Left lobe of liver (tissue), 2 donors: ENCODE measurements at places on chromosomes 2 and 18. TPM values are rescaled to one million over a fixed set of nuclear protein-coding genes. Genes with fewer than 3 reads are reported as not detected.

GRCh38 chr2:148646231-148646559 lies 1.6 kb downstream of the EPC2 start:
- DNase-seq: no peak

GRCh38 chr18:62347089-62347506 lies 22.0 kb downstream of the TNFRSF11A start:
- no peak for DNase-seq

DNA sequence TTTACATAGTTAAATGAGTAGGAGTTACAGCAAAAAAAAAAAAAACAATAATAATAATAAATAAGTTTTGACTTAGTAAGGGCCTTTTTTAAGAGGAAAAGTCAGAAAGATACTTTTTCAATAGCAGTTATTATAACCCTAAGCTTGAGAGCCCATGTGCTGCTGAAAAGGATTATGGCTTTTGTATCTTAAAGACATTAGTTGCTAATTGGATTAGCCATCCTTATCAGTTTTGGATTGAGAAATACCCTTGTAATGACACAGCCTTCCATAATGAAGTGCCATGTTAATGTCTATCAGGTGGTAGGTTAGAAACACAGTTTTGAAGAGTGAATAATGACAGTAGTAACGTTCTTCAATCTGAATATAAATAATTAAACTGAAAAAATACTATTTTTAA lies 554.0 kb downstream of the RIT2 start:
- no peak for DNase-seq

GRCh38 chr18:63187791-63188460 lies 131.6 kb downstream of the BCL2 start:
- DNase-seq: no peak

- DNase-seq: no peak
Measured at GRCh38 chr2:127124426-127124825, 17.5 kb upstream of the BIN1 start.

DNA sequence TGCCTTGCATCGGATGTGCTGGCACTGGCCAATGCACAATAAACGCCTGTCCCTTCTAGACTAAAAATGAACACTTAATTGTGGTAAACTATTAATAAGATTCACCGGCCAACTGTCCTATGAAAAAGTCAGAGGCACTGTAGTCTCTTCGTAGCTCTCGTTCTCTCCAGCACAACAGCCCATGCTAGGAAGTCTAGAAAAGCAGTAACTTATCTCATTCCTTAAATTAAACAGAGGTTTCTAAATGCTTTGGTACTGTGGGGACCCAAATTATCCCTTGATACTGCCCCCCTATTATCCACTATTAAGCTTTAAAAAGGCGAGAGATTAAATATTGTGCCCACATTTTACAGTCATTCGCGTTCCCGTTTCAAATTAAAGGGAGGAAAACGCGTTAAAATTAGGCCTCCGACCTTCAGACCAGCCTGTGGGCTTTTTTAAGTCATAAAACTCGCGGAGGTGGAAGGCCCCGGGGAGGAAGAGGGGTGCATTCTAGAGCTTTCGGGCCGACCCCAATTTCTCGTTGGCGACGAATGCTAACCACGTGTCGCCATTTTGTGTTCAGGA lies 1.5 kb upstream of the PCBP1 start:
- DNase-seq: no peak

- no peak for DNase-seq
Measured at GRCh38 chr2:168035458-168035857, 211.9 kb downstream of the STK39 start.

DNA sequence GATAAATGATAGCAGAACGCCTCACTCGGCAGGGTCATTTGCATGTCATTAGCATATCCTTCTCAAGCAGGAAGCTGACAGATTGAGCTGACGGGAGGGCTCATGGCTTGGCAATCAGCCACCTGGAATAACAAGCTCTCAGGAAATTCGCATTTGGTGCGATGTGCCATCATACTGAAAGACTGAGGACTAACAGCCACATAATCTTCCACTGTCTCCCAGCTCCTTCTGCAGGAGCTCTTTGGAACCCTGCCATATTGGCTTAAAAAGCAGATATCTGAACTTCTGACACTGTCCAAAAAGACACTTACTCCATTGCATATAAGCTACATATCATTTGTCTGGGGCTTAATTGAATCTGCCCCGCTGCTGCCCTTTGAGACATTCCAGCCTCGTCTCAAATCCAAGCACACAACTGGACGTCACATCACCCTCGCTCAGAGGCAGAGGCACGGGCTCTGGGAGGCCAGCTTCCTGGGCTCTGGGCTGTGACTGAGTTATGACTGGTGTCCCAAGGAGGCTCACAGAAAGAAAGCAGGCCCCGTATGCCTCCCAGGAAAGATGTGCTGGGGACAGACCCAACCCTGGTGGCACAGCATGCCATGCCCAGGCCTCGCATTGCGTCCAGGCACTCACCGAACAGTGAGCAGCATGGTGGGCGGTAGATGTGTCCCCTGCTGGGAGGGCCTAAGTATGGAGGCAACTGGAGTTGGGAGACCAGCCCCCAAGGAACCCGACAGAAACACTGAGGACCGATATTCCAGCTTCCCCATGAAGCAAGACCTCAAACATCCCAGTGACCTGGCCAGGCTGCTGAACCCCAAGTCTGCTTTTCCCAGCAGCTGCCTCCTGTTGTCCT lies 228.0 kb downstream of the ATAD2B start:
- DNase-seq: peak; percentile 44

- DNase-seq: no peak
Measured at GRCh38 chr18:78154444-78154843, 825.2 kb upstream of the SALL3 start.

- no peak for DNase-seq
Measured at GRCh38 chr18:55142410-55142809, 183.1 kb upstream of the CCDC68 start.

DNA sequence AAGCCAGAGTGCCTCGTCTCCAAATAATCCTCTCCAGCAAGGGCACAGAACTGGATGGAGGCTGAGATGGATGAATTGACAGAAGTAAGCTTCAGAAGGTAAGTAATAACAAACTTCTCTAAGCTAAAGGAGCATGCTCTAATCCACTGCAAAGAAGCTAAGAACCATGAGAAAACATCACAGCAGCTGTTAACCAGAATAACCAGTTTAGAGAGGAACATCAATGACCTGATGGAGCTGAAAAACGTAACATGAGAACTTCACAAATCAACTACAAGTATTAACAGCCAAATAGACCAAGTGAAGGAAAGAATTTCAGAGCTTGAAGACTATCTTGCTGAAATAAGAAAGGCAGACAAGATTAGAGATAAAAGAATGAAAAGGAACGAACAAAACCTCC lies 32.3 kb downstream of the WDPCP start:
- no peak for DNase-seq

DNA sequence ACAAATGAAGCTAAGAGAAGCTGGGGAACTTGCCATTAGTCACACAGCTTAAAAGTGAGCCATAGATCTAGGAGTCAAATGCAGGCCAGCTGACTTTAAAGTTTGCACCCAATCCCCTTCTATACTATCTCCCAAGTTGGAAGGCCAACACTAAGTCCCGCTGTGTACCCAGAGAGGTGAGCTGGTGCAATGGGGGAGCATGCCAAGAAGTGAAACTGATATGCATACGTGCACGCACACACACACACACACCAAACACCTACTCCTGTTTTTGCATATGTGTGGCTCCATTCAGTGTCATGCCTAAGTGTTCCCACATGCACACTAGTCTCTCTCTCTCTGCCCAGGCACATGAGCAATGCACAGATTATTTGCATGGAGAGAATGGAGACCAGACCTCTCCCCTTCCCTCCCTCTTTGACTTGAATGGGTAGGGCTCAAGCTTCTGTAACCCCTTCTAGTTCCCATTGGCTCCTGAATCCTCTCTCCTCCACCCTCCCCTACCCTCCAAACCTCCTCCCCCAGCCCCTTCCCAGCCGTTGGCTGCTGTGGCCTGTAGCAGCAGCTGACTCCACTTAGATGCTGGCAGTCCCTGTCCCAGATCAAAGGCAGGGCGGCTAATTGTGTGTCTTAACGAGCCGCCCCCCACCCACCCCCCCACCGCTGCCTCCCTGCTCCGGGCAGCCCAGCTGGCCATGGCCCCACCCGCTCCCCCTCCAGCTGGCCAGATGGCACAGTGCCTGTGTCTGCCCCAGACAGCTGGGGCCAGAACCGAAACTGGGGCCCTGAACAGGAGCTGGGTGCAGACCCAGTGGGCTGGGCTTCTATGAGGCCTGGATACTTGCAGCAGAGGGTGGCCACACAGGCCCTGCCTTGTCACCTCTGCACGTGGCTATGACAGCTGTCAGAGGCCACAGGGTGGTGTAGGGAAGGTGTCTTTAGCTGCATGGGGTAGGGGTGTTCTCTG lies 5.6 kb downstream of the WNT10A start:
- no peak for DNase-seq

- DNase-seq: no peak
Measured at GRCh38 chr2:223980397-223980735, 23.1 kb downstream of the MRPL44 start.

- DNase-seq: no peak
Measured at GRCh38 chr18:79404567-79404910, 8.8 kb downstream of the NFATC1 start.

GRCh38 chr2:12506846-12507245 lies 209.9 kb upstream of the TRIB2 start:
- no peak for DNase-seq

DNA sequence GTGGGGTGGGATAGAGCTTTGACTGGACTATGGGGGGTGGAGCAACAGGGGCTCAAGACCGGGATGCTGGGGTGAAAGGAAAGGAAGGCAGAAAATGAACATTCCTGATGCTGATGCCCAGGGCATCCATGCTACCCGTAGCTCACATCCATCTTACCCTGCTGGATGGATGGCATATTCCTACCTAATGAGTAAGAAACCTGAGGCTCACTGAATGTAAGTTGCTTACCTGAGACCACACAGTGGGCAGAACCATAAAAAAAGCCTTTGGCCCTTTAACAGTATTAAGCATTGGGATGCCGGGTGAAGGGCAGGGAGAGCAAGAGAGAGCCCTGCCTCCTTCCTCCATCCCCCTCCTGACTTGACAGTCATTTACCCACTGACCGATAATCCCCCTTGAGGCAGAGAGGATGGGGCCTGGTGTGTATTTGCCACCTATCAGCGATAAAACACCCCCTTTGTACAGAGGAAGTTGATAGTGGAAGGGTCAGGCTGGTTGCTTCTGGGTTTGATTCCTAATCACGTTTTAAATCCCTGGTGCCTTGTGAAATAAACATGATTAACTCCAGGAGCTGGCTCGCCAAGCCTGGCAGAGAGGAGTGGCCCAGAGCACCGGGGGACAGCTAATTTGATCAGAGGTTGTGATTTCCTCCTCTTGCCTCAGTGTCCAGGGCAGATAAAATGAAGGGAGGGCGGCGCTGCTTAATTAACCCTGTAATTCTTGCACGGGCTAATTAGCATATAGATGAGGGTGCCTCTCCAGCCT lies 105.9 kb upstream of the HS6ST1 start:
- no peak for DNase-seq

GRCh38 chr2:231334179-231334930 lies 61.2 kb upstream of the B3GNT7 start:
- DNase-seq: peak; percentile 15

DNA sequence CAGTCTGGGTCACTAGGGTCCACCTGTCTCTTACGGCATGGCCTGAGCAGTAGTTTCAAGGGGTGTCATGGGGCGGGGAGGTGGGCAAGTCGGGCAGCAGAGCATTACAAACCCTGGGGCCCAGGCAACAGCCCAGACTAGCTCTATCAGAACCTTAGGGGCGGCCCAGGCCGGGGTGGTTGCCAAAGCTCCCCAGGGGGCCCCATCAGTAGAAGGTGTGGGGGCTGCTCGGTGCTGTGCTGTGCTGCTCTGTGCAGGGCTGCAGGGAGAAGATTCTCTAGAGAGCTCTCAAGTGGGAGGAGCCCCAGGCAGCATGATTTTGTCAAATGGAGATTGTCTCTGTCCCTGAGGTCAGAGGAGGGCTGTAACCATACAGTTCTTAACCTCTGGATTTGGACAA lies 36.4 kb upstream of the SLC14A1 start:
- no peak for DNase-seq

DNA sequence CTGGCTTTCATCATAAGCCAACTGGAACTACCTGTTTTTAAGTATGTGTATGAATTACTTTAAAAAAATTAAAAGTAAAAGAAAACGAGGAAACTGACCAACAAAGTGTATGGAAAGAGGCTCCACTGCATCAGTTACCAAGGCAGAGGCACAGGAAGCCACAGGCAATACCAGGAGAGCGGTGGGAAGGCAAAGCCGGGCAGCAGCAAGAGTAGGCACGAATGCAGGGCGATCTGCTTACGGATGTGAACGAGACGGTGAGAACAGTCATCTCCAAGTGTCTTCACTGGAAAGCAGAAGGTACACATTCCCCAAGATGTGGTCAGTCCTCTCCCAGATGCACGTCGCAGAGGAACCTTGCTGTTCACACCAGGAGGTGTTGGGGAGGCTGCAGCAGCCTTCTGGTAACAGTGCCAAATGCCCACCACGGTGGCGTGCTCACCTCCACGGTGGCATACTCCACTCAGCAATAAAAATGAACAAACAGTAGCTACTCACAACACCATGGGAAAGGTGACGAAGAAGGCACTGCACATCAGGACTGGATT lies 43.1 kb downstream of the HS6ST1 start:
- DNase-seq: no peak

GRCh38 chr2:219332542-219332941 lies at the start of gene RESP18:
RESP18 (minus strand) TSS chr2:219332744.
- DNase-seq: no peak

- DNase-seq: no peak
Measured at GRCh38 chr18:43648002-43648401, 370.7 kb upstream of the SYT4 start.

DNA sequence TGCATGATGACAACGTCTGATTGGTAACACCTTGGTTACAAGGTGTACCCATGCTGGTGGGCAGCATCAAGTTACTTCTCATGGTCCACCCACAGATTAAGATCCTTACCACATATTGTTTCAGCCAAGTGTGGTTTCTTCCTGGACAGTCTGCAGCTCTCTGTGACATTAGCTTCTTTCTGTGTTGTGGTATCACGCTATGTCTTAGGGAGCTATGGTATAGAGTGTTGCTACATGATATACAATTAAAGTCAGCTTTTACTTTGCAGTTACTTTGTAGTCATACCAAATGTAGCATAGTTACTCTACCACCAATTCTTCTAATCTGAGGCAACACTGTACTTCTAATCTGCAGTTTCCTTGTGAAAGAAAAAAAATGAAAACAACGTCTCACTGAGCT lies 48.8 kb downstream of the ZCCHC2 start:
- DNase-seq: no peak

GRCh38 chr2:77102927-77103326 lies 419.2 kb downstream of the LRRTM4 start:
- no peak for DNase-seq

GRCh38 chr2:161976917-161977316 lies 97.1 kb downstream of the DPP4 start:
- no peak for DNase-seq

The CPLX4 gene
- not detected for total RNA-seq

The NCKAP5 gene
- total RNA-seq: 4.6 TPM

The UGT1A8 gene
- 0.13 TPM for total RNA-seq

The RFX8 gene
- total RNA-seq: not detected

The RBFA gene
- 20.7 TPM for total RNA-seq

The TMEM247 gene
- total RNA-seq: not detected

The IL36RN gene
- not detected for total RNA-seq

The FAP gene
- 0.58 TPM for total RNA-seq

The IL37 gene
- total RNA-seq: not detected
